Neuronal stem cell (in vitro differentiated cells): ENCODE measurements at places on chromosomes 6 and 20.

DNA sequence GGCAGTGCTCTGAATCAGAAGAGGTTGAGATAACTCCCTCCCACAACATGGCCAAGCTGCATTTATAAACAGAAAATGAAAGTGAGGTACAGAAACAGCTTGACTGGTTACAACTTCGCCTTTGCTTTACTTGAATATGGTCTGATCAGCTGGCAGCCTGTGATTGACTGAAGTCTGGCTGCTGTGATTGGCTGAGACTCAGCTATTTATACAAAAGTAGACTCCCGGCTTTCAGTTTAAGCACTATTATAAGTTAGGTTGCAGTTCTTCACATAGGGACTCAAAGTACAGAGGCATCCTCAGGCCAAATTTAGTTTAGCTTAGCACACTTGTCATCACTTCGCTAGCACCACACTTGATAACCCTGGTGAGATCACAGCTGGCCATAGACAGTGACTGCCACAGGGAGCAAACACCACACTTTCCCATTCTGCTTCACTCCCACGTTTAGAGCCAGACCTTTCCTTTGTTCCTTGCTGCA, 362.6 kb downstream of the EPM2A start:
- DNase-seq: peak; percentile 2

DNA sequence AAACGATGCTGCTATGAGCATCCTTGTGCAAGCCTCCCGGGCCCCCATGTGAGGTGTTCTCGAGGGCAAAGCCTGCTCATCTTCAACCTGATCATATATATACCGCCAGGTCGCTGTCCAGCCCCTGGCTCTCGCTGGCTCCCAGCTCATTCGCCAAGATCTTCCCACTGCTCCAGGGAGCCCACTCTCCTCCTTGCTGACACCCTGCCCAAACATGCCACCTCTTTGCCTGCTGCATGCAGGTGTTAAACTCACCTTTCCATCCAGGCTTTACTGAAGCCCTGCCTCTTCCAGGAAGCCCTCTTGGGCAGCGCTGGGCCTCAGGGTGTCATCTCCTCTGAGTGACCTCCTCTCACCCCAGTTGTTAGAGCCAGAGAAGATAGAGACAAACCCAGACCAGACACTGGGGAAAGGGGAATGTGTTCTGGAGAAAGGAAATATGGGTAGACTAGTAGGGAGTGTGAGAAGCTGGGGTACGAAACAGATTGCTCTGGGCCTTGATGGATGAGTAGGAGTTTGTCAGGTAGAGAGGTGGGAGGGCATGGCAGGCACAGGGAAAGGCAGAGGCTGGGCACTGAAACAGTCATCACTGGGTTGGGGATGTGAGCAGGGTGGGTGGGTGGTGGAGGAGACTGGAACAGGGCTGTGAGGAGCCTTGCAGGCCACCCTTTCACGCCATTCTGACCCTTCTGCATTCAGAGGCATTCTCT, 1.2 kb upstream of the DLGAP4 start:
- no peak for DNase-seq

GRCh38 chr6:105624021-105624420, 221.1 kb upstream of the PREP start:
- no peak for DNase-seq

DNA sequence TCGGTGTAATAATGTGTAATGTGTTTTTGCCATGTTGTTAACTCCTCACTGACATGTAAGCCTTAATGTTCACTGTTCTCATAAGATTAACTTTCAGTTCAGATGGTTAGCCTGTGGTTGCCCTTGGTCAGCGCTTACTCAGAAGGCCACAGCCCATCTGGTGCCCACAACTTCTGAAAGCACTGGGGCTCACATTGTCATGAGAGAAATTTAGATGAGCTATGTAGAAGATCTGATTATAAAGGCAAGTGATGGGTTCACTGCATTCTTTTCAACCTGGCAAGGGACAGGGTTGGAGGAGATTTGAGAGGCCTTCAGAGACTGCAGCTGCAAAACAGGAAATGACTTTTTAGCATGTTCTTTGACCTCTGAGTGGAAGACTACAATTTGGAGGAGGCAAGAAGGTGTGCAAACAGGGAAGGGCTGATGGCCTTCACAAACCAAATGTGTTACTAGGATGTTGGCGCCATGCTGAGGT, 242.3 kb upstream of the SUPT3H start:
- no peak for DNase-seq

GRCh38 chr6:139027620-139028182, 844 bp upstream of the ABRACL start:
- DNase-seq: no peak

DNA sequence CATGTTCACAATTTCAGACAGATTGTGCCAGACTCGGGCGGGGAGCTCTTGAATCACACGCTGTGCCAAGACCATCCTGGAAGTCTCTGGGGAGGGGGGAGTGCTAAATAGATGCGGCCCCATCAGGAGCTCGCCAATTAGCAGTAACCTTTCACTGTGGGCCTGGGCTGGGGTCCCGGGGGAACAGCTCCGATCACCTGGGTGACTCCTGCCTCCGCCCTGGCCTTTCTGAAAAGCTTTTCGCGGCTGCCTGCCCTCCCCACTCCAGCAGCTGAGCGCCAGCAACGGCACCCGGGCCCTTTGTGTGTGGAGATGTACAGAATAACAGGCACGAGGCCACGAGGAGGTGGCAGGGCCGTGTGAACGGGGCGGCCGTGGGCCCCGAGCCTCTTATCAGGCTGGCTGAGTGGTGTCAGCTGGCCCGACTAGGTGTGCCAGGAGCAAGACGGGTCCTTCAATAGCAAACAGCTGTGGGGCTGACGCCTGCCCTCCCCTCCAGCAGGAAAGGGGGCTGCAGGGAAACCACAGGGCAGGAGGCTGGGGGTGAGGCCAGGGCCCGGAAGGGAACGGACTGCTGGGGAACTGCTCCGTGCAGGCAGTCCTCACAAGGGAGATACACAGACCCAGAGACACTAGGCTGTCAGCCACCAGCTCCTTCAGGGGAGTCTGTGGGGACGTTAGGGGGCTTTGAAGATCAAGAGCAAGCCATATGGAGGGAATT, 56.8 kb downstream of the NOL4L start:
- no peak for DNase-seq

- DNase-seq: no peak
Measured at GRCh38 chr6:150622941-150623874, 23.5 kb downstream of the PLEKHG1 start.

DNA sequence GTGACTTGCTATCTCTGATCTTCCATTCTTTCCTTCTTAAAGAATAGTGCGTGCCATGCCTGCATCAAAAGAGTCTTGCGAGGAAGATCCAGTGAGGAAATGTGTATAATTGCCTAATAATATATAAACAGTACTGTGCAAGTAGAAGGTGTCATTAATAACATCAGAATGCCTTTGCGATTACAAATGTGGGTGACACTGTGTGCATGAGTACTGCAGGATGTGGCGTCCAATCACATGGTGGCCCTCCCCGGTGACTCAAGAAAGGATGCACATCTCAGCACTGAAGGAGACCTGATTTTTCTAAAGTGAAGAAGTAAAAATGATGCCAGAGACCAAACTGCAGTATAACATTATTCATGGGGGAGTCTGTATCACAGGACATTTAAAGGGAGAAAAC, 107.5 kb upstream of the EDN1 start:
- DNase-seq: no peak

- DNase-seq: no peak
Measured at GRCh38 chr6:64155063-64155462, 519.5 kb downstream of the PHF3 start.
